NCI-H1417 treated with DMSO at 0.1 percent for 48 hours (cell line): ENCODE measurements at places on chromosomes 5 and 9.
A peak's percentile ranks its signal among the peaks of the same experiment; 100 is the strongest.

GRCh38 chr9:38689678-38690077 lies 30.3 kb downstream of the FAM240B start:
- no peak for DNase-seq

DNA sequence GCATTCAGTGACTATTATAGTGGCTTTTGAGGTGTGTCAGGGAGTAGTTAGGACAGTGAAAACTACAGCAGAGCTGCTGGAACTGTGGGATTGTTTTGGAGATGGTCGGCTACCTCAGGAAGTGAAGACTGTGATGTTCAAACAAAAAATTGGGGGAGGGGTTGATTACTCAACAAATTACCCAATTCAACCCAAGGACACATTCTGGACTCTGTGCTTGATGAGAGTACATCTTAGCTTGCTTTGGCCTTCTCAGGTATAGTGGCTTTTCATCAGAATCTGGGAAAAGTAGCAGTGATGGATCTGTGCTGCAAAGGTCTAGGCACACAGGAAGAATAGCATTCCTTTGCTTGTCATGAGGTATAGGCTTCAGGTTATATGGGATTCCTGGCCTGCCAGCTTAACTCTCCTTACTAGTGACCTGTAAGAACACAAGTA lies 47.0 kb downstream of the SLC44A1 start:
- no peak for DNase-seq

- no peak for DNase-seq
Observed at GRCh38 chr9:74948937-74949336, 3.8 kb downstream of the C9orf40 start.

GRCh38 chr5:5018578-5018970 lies 121.6 kb upstream of the ADAMTS16 start:
- no peak for DNase-seq

DNA sequence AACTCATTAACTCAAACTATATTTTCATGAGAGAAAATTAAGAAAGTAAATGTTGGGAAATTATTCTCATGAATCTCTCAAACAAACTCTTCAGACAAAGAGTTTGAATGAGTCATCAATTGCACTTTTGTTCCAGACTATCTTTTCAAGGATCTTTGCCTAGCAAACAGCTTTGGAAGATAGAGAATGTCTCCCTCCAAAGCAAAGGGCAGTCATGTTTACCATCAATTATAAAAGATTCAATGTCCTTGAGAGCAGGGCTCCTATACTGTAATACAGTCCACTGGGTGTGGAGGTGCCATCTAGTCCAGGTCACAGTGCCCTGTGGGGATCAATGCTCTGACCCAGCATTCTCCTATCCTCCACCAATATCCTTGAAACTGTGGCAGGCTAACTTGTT lies 1429.3 kb downstream of the EFNA5 start:
- DNase-seq: no peak

GRCh38 chr5:43042626-43043399 lies 2.7 kb upstream of the ANXA2R start:
- peak; percentile 54 for DNase-seq

GRCh38 chr5:65102976-65103711 lies 334.4 kb downstream of the CWC27 start:
- peak; percentile 40 for DNase-seq

- no peak for DNase-seq
Observed at GRCh38 chr5:21613971-21614488, 1239.1 kb downstream of the CDH12 start.

GRCh38 chr9:133510926-133511505 lies 13.7 kb downstream of the MYMK start:
- DNase-seq: no peak

DNA sequence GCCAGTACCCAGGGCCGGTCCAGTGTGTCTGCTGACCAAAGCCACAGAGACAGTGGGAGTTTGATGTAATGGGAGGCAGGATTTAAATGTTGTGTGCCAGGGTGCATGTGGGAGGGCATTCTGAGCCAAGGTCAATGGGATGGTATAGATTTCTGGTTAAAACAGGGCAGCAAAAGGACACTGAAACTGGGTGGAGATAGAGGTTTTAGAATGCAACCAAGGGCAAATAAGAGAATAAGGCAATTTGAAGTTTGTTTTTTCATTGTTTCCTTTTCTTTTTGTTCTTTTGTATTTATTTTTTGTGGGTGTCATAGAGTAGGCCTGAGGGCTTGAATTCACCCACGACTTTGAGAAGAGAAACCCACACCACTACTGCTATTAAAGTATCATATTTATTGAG lies 65.5 kb upstream of the CLINT1 start:
- no peak for DNase-seq

DNA sequence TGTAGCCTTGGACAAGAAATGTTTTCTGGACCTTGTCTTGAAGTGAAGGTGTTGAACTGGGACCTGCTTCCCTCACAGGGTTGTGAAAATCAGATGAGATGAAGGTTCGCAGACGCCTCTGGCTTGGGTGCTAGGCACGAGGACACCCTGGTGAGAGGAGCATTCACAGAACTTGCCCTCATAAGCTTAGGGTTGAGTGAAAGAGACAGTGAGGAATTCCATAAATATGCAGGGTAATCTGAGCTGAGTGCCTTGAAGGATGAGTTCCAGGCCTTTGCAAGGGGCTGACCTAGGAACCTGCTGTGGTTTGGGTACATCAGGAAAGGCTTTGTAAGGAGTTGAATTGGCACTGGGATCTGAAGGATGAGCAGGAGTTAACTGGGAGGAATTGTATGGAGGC lies 75.7 kb upstream of the SAP30L start:
- no peak for DNase-seq

GRCh38 chr9:121551985-121552753 lies 52.5 kb upstream of the GGTA1 start:
- DNase-seq: no peak

DNA sequence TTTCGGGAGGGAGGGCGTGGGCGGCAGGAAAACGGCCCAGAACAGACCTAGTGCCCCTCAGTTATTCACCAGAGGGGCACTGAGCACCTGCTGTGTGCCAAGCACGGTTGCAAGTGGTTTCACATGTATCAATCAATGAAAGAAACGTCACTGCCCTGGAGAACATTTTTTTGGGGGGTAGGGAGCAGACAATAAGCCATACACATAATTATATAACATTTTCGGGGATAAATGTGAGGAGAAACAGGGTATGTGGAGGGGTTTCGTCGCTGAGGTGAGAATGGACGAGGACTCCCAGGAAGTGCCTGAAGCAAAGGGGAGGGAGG lies 444 bp upstream of the ZNF354A start:
- DNase-seq: no peak

DNA sequence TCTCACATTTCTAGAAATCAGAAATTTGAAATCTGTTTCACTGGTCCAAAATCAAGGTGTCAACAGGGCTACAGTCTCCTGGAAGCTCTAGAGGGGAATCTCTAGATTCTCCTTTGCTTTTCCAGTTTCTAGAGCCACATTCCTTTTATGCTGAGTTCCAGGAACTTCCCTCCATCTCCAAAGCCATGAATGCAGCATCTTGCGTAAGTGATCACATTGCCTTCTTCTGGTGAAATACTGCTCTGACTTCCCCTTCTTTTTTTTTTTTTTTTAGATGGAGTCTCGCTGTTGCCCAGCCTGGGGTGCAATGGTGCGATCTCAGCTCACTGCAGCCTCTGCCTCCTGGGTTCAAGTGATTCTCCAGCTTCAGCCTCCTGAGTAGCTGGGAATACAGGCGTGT lies 23.8 kb downstream of the GDA start:
- no peak for DNase-seq

DNA sequence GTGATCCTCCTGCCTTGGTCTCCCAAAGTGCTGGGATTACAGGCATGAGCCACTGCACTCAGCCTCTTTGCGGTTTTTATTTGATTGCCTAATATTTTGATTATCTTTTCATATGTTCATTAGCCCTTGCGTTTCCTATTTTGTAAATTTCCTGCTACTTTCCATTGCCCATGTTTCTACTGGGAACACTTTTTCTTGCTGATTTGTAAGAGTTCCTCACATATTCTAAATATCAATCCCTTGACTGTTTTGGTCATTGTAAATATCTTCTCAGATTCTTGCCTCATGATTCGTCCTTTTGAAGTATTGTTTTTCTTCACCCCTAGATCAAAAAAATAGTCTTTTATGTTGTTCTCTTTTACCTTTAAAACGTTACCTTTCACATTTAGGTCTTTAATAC lies 37.9 kb upstream of the TTC1 start:
- no peak for DNase-seq
